ENCODE measurements at places on chromosomes 2 and 18.

DNA sequence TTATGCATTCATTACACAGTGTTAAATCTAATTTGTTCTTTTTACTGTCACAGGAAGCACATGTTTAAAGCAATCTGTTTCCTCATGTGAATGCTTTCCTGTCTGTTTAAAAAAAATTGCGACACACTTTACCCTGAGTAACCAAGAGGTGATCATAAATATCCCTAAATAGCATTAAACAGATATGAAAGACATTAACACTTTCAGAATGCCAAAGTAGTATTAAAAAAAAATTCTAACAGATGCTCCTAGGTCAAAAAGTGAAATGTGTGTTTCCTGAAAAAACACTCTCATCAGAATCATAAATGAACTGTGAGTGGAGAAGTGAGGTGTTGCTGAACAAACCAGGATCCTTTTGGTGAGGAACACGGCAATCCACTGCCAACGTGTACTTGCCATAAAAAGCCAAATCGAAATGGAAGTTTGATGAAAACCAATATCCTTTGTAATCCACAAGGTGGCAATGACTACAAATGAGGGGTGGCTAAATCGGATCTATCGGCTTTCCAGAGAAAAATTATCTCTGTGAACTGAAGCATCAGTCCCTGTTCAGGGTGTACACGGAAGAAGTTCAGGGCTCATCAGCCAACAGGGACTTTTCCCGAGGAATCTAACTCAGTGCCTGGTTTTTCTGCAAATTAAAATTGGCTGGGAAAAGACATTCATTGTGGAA is 248.9 kb downstream of the TCF4 start:
- DNase-seq, result no peak

DNA sequence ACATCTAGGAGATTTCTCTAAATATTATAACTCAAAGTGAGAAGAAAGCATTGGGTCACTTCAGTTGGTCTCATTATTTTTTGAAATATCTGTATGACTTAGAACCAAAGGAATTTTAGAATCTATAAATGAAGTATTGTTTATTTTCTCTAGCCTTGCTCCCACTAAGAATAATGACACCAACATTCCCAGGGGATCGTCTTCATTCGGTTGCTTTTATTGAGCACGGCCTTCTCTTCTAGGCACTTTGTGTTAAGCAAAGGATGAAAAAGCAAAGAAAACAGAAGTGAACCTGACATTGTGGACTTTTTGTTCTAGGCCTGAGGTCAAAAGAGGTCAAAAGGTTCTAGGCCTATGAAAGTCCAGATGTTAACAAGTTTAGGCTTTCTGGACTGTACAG is 231.9 kb downstream of the GALR1 start:
- no peak for DNase-seq

DNA sequence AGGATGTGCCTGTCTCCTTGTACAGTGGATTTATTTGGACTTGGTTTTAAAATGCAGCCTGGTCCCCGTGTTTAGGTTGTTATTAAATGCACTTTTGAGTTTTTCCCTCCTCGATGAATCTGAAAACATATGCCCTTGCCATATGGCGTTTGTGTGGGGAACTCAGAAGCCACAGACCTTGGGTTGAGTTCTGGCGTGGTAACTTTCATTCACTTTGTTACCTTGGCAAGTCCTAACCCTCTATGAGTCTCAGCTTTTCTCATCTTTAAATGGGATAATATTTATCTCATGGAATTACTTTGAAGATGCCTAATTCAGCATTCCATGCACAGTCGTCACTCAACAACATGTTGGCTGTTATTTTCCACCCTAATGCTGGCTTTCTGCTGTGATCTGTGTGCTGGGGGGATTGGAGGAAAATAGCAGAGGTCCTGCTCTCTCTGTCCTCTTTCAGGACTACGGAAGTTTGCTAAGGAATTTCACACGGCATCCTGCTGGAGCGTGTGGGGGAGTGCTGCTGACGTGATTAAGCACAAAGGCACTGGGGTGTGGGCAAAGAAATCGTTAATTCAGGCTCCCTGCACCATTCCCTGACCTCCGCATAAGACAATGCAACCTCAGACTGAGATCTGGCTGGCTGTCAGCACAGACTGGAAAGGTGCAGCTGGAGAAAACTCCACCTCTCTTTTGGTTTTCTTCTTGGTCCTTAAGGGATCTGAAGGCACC is 61.7 kb downstream of the LDLRAD4 start:
- DNase-seq, result no peak

DNA sequence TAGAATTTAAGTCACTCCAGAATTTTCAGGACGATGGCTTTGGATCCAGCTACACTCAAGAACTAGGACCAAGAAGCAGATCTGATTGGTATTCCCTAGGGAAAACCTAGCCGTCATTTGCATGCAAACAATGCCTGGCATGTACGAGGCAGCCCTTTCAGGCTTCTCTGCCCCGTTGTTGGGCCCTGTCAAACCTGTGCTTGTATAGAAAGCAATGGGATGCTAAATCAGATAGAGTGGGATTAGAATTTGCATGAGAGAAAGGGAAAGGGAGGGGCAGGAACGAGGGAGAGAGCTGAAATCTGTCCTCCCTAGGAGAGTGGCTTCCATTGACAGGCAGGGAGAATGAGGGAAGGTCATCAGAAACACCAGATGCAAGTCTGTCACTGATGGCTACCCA is 28.6 kb downstream of the ARID5A start:
- DNase-seq, result no peak

DNA sequence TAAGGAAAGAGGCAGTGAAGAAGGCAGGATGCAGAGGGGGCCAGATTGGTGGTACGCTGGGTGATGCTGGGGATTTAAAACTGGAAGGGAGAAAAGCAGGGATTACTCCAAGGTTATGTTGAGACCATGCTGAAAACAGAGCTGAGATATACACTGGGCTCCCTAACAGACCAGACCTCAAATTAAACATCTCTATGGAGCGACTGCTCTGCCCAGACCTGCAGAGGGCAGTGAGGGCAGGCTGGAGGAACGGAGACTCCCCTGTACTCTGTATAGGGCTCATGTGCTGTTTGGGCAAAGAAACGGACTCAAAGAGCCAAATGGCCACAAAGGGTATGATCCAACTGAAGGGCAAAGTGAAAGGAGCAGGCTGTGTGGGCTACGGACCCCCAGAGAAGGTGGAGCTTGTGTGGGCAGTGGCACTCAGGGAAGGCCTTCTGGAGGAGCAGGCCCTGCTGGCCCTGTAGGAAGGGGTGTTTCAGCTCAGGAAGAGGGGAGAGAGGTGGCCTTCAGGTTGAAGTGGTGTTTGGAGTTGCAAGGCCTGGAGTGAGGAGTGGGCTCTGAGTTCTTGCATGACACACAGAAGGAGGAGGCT is 4.8 kb upstream of the CELF4 start:
- no peak for DNase-seq

DNA sequence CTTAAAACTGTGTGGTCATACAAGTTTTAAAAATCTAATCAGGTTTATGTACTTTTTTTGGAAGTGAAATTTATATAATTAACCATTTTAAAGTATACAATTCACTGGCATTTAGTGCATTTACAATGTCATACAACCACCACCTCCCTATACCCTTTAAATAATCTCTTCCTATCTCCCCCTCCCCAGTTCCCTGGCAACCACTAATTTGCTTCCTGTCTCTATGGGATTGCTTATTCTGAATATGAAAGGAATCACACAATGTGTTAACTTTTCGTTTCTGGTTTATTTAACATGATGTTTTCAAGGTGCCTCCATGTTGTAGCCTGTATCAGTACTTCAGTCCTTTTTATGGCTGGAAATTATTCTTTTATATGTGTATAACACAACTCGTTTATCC is 19.4 kb downstream of the CHMP3 start:
- no peak for DNase-seq

GRCh38 chr2:25936889-25937545 is 45.3 kb downstream of the KIF3C start:
- no peak for DNase-seq

- no peak for DNase-seq
These were observed 151.2 kb upstream of the CCDC68 start for GRCh38 chr18:55110436-55110835.

DNA sequence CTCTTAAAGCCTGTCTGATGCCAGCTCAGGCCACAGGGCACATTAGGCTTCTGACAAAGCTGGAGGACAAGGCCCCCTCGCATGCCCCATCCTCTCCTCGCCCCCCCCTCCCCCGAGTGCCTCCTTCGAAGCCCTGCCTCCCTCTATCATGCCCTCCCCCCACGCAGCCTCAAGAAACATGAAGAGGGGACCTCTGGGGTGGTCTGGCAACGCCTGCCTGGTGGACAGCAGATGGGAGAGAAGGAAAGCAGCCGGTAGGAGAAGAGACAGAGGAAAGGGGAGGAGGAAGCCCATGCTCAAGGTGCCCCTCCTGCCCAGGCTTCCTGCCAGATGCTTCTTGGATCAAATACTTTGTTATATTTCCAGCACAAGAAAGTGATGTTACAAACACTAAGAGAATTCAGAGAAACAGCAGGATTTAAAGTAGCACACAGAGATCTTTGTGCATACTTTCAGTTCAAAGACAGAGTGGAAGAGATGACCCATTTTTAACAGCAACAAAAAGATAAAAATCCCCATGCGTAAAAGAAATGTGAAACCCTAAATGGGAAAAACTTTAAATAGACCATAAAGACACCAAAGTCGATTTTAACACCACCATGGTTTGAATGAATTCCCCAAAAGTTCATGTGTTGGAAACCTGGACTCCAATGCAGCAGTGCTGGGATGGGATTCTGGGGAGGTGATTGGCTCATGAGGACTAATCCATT is 19.0 kb downstream of the BOK start:
- DNase-seq, result no peak

- no peak for DNase-seq
These were observed 53.4 kb downstream of the ADI1 start for GRCh38 chr2:3465844-3466481.

Data from right atrium auricular region (tissue), 2 donors.